ENCODE measurements at places on chromosomes 16 and 17. TPM values are rescaled to one million over a fixed set of nuclear protein-coding genes. Genes with fewer than 3 reads are reported as not detected.

GRCh38 chr17:42596386-42596785 is 12.8 kb downstream of the RETREG3 start:
- DNase-seq: no peak

DNA sequence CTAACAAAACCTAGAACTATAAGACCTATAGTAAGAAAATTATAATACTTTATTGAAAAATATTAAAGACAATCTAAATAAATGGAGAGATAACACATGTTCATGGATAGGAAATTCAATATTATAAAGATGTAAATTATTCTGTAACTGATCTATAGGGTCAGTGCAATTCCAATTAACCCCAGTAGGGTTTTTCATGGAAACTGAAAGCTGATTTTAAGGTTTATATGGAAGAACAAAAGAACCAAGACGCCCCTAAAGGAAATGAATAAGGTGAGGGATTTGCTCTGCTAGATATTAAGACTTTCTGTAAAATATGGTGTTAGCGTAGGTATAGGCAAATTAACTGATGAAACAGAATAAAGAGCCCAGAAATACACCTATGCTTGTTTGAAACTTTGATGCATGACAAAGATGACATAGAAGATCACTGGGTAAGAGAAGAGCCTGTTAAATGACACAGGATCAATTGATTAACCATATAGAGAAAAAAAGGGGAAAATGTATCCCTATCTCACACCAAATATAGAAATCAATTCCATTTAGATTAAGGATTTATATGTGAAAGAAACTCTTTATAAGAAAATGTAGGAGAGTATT is 3.0 kb downstream of the ICAM2 start:
- DNase-seq: no peak

DNA sequence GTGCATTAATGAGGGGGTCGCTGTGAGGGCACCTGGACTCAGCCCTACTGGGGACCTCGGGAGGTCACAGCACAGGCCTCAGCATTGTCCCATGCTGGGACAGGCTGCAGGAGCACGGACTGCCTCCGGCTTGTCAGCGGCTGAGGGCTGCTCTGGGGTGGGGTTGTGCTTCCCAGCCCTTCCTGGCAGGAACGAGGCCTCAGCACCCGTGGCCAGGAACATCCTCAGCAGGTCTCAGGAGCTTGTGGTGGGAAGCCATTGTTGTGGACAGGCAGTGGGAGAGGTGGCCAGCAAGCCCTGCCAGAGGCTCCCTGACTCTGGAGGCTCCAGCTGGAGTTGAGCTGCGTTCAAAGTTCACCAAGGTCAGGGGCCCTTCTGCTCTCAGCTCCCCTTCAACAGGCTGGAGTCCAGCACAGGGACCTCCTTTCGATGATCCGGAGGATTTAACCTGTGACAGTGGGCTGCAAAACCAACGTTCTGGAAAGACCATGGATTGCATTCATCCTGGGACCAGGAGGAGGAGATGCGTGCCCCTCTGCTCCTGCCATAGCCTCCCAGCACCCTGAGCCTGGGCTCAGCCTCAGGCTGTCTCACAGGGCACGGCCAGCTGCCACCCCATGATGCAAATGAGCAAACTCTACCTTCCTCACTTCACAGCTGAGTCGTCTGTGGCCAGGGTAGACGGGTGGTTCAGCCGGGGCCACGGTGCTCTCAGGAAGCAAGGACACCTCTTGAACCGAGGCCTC is 32.6 kb downstream of the FOXL1 start:
- DNase-seq: no peak

DNA sequence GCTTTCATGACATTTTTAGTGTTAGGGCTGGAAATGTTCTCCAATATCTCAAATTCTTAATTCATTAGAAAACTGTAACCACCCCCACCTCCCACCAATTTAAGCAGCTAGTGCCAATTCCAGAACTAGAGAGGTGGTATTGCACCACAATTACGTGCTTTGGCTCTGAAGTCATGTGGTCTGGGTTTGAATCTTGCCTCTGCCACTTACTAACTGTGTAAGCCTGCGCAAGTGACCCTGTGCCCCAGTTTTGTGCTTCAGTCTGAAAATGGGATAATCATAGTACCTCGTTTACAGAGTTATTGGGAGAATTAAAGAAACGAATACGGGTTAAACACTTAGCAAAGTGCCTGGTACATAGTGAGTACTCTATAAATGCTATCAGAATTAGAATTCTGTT is 14.2 kb upstream of the MPHOSPH6 start:
- no peak for DNase-seq

ALDH3A2 gene
- polyA plus RNA-seq: 29.7 TPM

NCOR1 gene
- 54.2 TPM for polyA plus RNA-seq

NPIPA2 gene
- 1.7 TPM for polyA plus RNA-seq

WNT3 gene
- polyA plus RNA-seq: 2.4 TPM
